ENCODE measurements at places on chromosomes 6 and 20. TPM values are rescaled to one million over a fixed set of nuclear protein-coding genes. Genes with fewer than 3 reads are reported as not detected.

TMEM74B gene
- total RNA-seq, result not detected

CFB gene
- total RNA-seq, result 0.86 TPM

HSPA12B gene
- not detected for total RNA-seq

GRM1 gene
- not detected for total RNA-seq

ERMARD gene
- 22.5 TPM for total RNA-seq

MCHR2 gene
- not detected for total RNA-seq

AAR2 gene
- total RNA-seq, result 26.4 TPM

DZANK1 gene
- total RNA-seq, result 2.3 TPM

ZNF831 gene
- total RNA-seq, result not detected

All from myometrial cell (primary cell).